Mesenchymal stem cell (in vitro differentiated cells and primary cell): ENCODE measurements at places on chromosomes 3 and 15.
A peak's percentile ranks its signal among the peaks of the same experiment; 100 is the strongest.

DNA sequence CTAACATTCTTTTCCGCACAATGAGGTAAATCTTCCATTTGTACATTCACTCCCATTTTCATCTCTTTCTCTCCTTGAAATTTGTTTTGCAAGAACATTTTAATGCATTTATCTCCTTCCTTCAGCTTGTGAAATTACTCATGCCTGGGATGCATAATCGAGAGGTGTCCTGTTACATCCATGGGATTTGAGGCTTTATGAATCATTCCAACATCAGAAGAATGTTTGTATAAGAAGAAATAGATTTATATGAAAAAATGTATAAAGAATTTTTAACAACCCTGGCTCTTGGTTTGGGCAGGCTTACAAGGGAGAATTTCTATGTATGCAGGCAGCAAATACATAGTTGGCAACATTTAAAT is 93.2 kb upstream of the MBNL1 start:
- peak; percentile 26 for DNase-seq
- peak overlapping the region; percentile 84 for H3K27ac ChIP-seq
- H3K36me3 ChIP-seq: no peaks in the 10 kb centered on the region
- H3K4me3 ChIP-seq: no peak overlapping the region

DNA sequence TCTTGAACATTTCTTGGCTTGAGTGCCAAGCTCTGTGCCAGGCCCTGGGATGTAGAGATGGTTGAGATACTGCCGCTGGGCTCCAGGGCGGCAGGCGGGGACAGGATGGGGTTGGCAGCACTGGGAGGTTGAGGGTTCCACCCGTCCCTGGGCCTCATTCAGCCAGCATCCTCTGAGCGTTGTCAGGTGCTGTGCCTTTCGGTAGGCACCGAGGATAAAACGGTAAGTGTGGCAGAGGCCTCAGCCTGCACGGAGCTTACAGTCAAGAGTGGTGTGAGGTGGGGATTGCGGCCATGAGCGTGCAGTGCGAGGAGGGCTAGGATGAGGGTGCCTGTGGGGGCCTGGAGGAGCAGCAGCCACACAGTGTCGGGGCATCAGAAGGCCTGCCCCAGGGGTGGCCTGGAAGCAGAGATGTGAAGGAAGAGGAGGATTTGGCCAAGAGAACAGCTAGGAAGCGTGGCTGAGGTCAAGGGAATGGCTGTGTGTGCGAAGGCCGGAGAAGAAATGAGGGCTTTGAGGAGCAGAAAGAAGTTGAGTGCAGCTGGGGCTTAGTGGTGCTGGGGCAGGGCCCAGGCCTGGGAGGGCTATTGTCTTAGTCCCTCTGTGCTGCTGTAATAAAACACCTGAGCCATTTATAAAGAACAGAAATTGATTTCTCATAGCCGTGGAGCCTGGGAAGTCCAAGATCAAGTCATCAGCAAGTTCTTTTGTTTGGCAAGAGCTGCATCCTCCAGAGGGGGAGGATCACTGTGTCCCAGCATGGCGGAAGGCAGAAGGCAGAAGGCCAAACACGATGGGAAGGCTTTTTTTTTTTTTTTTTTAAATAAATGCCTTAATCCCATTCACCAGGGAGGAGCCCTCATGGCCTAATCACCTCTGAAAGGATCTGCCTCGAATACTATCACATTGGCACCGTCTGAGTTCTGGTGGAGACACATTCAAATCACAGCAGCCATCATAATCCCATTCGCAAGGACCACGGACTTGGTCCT is 22.7 kb downstream of the CORO2B start:
- peaks cover 32% of the 10 kb centered on the region for H3K4me1 ChIP-seq
- no peaks in the 10 kb centered on the region for H3K27me3 ChIP-seq
- H3K36me3 ChIP-seq: peaks cover 6% of the 10 kb centered on the region
- no peak overlapping the region for H3K4me3 ChIP-seq

- H3K4me3 ChIP-seq: no peak overlapping the region
- no peak overlapping the region for H3K27ac ChIP-seq
- H3K27me3 ChIP-seq: no peaks in the 10 kb centered on the region
- no peaks in the 10 kb centered on the region for H3K4me1 ChIP-seq
Observed at GRCh38 chr3:97914388-97914787, 57.8 kb downstream of the RIOX2 start.

DNA sequence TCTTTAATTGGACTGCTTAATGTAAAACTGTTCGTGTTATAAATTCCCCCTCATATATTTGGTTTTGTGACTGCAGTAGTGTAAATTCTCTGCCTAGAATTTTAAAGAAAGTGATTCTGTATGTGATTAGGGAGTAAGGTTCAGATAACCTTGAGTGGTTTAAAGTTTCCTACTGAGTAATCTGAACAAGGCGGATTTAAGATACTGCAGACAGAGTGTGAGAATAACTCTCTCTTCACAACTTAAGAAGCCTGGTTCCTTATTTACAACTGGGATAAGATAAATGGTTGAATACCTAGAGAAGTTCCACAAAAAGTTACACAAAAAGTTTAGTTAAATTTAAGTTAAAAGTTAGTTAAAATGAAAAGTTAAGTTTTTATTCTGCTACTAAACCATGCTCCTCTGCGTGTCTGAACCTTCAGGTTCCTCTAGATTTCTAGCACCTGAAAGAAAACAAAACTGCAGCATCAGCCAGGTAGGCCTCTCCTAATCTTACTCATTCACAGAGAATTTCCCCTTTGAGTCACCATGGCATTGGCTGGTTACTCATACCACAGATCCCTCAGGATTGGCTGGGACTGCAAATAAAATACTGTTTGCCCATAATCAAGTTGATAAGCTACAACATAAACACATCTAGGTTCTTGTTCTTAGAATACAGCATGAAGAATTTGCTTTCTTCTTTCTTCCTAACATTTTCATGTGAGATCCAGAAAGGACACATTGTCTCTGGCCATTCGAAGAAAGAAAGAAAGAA is at the start of gene ARL14:
Gene ARL14 (plus strand): TSS at position 614 of the 757 bp plus-strand sequence. CDS start 187 bp downstream, outside the sequence.
- H3K4me1 ChIP-seq: peaks cover 4% of the 10 kb centered on the region
- DNase-seq: peak; percentile 37
- H3K4me3 ChIP-seq: no peak within 1 kb of the TSS
- H3K36me3 ChIP-seq: no peaks in the 10 kb centered on the region
- no peak within 1 kb of the TSS for H3K27ac ChIP-seq

DNA sequence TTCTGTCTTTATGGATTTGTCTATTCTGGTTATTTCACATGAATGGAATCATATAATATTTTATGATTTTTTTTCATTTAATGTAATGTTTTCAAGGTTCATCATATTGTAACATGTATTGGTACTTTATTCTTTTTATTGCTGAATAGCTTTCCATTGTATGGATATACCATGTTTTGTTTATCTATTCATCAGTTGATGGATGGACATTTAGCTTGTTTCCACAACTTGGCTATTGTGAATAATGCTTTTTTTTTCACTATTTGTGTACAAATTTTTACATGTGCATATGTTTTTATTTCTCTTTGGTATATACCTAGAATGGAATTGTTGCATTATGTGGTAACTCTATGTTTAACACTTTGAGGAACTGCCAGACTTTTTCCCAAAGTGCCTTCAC is 64.7 kb downstream of the PFN2 start:
- no peak overlapping the region for H3K27ac ChIP-seq
- DNase-seq: no peak
- H3K36me3 ChIP-seq: no peaks in the 10 kb centered on the region

DNA sequence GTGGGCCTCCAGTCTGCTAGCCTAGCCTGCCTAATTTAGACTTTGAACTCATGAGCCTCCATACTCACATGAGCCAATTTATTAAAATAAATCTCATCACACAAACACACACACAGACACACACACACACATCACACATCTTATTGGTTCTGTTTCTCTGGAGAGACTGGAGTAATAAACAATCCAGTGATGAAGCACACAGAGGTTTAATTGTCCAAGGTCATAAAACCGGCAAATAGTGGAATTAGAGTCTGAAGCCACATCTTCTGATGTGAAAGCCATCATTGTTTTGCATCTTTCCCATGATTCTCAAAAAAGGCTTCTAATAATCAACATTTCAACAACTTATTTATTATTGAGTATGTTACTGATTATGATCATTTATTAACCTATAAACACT is 249.4 kb upstream of the KCNH8 start:
- no peak for DNase-seq
- no peaks in the 10 kb centered on the region for H3K4me1 ChIP-seq
- H3K27ac ChIP-seq: no peak overlapping the region
- H3K27me3 ChIP-seq: no peaks in the 10 kb centered on the region

- H3K4me1 ChIP-seq: peaks cover 1% of the 10 kb centered on the region
- H3K36me3 ChIP-seq: no peaks in the 10 kb centered on the region
- H3K27me3 ChIP-seq: no peaks in the 10 kb centered on the region
- H3K27ac ChIP-seq: no peak overlapping the region
Observed at GRCh38 chr15:84988909-84989644, 7.4 kb downstream of the PDE8A start.
